CD4-positive, alpha-beta memory T cell (primary cell): ENCODE measurements at places on chromosomes 7 and 10. TPM values are rescaled to one million over a fixed set of nuclear protein-coding genes. Genes with fewer than 3 reads are reported as not detected.

DNA sequence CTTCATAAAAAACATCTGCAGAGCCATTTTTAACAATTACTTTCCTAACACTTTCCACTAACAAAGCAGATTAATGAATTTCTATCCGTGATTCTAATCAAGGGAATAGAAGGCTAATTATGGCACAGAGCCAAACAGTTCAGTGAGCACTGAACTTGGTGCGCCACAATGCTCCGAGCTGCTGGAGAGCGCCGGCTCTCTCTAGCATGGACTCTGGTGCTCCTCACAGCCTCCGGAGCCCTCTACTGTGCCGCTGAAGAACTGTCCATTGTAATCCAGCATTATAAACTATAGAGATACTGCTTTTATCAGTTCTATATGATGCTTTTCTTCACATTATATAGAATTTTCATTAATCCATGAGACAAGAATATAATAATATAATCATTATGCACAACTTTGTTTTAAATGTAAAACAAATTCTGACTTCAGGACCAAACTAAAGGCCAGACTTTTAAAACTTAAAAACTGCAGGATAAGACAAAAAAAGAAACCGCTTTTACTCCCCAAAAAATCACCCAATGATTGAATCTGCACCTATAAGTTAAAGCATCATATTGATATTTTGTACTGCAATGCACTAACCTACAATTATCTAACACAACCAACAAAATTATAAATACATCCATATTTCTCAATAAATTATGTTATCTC is 123.6 kb downstream of the RNF32 start:
- H3K4me1 ChIP-seq: peaks cover 7% of the 10 kb centered on the region
- H3K27me3 ChIP-seq: no peaks in the 10 kb centered on the region
- H3K36me3 ChIP-seq: peaks cover 4% of the 10 kb centered on the region
- H3K4me3 ChIP-seq: no peak overlapping the region

C10orf67 gene
- 0.16 TPM for polyA plus RNA-seq

LMTK2 gene
- polyA plus RNA-seq: 4.2 TPM

ANXA8L1 gene
- polyA plus RNA-seq: not detected

GRCh38 chr10:101319241-101319915 is 34.6 kb upstream of the BTRC start:
- no peak overlapping the region for H3K4me3 ChIP-seq
- no peak for DNase-seq
- H3K27me3 ChIP-seq: no peaks in the 10 kb centered on the region
